ENCODE measurements at places on chromosomes 4 and X.

- no peak for DNase-seq
These were observed 36.5 kb downstream of the TBC1D9 start for GRCh38 chr4:140719686-140720085.

DNA sequence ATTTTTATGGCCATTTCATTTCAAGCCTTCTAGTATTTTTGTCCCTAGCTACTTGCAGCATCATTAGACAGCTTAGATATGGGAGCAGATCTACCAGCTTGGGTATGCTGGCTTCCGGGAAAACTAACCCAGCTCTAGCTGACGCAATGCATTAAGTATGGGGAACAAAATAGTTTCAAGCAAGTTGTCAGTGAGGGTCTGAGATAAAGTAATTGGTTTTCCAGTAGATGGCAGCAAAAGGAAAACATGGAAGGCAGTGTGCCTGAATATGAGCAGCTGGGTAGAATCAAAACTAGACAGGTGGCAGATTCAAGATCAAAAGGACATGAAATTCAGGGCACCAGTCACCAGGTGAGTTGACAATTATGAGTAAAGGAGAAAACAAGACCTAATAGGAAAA, 340.9 kb upstream of the CTSO start:
- DNase-seq, result peak; percentile 89

DNA sequence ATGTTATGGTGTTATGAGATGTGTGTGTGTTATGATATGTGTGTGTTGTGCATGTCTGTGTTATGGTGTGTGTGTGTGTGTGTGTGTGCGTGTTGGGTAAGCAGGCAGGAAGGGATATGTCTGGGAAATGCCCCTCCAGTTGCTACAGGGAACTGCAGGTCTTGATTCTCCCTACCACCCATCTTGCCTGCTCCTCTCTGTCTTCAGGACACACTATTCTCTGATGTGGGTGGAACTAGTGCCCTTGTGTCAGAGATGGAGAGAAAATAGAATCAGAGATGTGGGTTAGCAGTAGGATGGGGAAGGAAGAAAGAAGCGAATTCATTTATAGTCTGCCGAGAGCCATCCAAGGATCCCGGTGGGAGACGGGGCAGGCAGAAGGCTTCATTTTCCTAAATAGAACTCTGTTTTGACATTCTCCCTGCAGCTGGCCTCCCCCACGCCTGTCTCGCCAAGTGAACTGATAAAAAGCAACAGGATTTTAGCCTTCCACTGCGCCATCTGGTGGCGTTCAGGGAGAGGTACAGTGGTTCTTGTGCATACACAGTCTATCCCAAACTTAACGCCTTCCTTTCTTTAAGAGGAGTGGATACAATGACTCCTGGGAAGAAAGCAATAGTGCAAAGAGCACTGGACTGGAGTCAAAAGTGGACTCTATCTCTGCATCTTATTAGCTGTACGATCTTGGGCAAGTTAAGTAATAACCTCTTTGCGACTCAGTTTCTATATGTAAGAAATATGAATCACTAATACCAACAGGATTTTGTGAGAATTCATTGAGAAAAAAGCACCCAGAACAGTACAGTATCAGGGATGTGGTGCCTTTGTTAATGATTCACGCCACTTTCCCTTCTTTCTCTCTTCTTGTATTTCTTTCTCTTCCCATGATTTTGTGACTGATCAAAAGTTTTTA, 14.1 kb upstream of the MGST2 start:
- DNase-seq, result peak; percentile 69

- no peak for DNase-seq
These were observed 107.8 kb upstream of the MYOZ2 start for GRCh38 chr4:119027811-119028210.

- no peak for DNase-seq
These were observed 231.6 kb downstream of the RAPGEF2 start for GRCh38 chr4:159334461-159334860.

- peak; percentile 84 for DNase-seq
These were observed 83.2 kb downstream of the RBM47 start for GRCh38 chr4:40546506-40546905.

DNA sequence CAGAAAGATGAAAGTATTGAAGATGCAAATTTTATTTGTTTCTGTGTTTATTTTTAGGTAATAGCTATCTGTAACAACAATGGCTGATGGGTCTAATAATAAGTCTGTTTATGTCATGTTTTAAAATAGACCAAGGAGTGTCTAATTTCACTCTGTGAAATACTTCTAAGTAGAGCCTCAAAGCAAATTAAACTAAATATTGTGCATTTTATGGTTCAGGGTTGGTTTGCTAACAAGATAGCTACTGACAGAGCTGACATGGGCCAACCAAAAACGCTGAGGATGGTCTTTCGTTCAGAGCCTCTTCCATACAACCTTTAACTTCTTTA, 437.6 kb upstream of the CTSO start:
- no peak for DNase-seq

DNA sequence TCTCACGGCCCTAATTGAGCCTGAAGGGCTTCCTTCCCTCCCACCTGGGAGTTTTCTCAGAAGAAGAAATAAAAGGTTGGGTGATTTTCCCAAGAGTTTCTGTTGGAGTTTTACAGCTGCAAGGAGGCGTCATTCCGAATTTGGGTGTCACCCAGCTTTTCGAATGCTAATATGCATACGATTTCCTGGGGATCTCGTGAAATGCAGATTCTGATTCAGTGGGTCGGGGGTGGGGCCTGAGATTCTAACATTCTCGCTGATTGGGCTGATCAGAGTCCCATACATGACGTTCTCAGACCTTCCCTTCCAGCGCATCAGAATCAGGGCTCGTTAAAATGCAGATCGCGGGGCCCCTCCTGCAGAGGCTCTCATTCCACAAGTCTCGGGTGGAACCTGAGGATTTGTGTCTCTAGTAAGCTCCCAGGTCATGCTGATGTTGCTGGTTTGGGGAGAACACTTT, 125.8 kb upstream of the STX18 start:
- DNase-seq, result no peak

GRCh38 chrX:112056886-112057285, 25.7 kb downstream of the TRPC5 start:
- DNase-seq, result no peak

DNA sequence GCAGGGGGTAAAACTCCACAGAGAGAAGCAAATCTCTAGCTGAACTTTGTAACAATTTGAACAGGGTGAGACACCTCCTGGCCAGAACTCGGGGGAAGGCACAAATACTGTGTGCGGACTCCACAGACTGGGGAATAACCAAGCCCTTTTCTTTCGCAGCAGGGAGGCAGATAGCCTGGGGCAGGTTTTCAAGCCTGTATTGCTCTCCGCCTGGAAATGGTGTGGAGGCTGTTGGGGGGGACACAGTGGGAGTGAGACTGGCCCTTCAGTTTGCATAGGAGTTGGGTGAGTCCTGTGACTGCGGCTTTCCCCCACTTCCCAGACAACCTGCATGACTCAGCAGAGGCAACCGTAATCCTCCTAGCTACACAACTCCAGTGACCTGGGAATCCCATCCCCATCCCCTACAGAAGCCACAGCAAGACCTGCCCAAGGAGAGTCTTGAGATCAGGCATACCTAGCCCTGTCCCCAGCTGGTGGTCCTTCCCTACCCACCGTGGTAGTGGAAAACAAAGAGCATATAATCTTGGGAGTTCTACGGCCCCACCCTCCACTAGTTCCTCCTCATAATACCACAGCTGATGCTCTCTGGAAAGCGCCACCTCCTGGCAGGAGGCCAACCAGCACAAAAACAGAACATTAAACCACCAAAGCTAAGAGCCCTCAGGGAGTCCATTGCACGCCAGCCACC, 12.9 kb upstream of the SMPX start:
- DNase-seq, result peak; percentile 22

DNA sequence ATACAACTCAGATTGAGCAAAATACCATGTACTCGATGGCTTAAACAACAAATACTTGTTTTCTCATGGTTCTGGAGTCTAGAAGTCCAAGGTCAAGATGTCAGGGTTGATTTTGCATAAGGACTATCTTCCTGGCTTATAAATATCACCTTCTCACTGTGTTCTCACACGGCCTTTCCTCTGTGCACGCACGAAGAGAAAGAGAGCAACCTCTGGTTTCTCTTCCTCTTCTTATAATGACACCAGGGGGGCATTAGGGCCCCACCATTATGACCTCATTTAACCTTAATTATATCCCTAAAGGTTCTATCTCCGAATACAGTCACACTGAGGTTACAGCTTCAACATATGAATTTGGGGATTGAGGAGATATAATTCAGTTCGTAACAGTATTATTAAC, 504.0 kb downstream of the MAGEE1 start:
- no peak for DNase-seq

DNA sequence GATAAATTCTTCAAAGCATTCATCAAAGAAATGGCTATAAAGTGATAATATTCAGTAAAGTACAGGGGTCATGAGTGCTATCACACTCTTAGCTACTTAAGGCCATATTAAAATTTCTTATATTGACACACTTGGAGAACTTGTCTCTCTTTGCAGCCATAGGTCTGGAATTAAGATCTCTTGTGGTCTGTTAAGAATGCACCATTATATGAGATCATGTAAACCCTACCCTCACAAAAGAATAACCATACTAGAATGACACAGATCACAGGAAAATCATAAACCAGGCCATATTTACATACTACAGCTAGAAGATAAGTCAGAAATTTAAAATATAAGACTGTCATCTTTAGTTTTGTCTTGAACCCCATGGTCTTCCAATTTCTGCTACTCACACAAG, 434.3 kb downstream of the PDGFC start:
- no peak for DNase-seq

DNA sequence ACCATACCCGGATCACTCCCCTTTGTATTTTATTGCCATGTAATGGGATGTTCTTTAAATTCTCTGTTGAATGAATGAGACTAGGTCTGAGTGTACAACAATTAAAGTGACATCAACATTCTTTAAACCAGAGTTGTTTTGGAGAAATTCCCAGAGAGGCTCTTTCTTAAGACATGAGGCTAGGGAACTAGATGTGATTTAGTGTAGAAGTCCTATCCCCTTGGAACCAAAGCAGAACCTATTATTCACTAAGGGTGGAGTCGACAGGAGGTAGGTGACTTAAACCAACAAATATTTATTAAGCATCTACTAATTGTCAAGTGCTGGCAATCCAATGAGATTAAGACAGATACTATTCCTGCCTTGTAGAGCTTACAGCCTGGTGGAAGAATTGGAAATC, 1.7 kb downstream of the EIF1AX start:
- peak; percentile 31 for DNase-seq

GRCh38 chrX:107936434-107936730, 45.8 kb downstream of the TEX13B start:
- no peak for DNase-seq
